ENCODE measurements at places on chromosomes 2 and 18. TPM values are rescaled to one million over a fixed set of nuclear protein-coding genes. Genes with fewer than 3 reads are reported as not detected.

GRCh38 chr2:69724540-69725159 is 17.3 kb upstream of the ANXA4 start:
- DNase-seq: peak; percentile 36

DNA sequence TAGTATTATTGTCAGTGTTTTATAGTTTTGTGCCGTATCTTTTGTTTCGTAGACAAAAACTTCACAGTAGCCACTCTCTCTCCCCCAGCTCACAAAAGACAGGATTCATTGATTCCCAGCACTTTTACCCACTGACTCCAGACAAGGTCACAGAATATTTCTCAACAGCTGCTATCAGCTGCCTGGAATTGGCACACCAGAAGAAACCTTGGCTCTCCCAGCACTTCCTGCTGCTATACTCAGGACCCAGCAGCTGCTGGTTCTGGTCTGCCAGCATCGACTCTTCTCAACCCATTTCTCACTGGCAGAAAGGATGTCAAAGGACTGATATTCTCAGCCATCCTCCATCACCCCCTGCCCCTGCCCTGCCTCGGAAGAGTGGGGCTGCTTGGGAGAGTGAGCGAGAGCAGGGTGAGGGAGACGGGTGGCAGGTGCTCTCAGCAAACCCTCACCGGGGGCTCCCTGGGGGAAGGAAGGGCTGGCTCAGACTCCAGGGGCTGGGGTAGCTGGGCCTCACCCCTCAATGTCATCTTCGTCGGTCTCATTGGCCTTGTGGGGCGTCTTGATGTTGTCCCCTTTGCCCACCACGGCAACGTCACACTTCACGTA is 6.1 kb upstream of the OTOF start:
- DNase-seq: no peak

DNA sequence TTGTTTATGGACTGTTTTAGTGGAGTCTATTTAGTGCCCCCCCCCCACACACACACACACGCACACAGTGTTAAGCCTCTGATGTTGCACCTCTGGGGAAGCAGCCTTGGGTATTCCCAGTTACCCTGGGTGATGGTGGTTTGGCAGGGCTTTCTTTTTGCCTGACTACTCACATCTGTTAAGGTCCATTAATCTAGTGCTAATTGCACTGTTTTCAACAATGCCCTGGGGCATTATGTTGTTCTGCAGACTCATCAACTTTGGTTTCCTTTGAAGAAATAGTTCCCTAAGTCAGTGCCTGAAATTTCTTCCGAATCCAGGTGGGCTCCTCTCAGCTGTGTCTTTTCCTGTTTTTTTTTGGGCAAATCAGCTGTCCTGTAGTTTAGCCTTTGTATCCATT is 34.7 kb downstream of the SPOPL start:
- no peak for DNase-seq

- DNase-seq: no peak
Measured at GRCh38 chr2:15174567-15174966, 386.6 kb downstream of the NBAS start.

GRCh38 chr2:236684504-236685256 is 115.1 kb downstream of the ACKR3 start:
- no peak for DNase-seq

DNA sequence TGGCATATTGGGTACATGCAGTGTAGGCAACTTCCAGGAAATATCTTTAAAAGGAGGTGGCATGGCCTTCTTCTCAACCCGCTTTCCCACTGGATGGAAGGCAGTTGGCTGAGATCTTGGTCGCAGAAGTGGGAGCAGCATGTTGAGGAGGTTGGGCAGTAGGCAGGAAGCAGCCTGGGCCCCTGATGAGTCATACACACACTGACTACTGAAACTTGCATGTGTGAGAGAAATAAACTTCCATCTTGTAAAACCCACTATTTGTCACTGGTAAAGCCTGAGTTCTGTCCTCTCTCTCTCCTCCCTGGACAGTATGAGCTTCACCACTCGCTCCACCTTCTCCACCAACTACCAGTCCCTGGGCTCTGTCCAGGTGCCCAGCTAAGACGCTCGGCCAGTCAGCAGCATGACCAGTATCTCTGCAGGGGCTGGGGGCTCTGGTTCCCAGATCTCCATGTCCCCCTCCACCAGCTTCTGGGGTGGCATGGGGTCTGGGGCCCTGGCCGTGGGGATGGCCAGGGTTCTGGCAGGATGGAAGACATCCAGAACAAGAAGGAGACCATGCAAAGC is 233.8 kb upstream of the SPRED2 start:
- no peak for DNase-seq

ARHGEF33 gene
- 2.4 TPM for total RNA-seq

SPC25 gene
- total RNA-seq: 5.3 TPM
